ENCODE measurements at places on chromosomes 7 and 10.

DNA sequence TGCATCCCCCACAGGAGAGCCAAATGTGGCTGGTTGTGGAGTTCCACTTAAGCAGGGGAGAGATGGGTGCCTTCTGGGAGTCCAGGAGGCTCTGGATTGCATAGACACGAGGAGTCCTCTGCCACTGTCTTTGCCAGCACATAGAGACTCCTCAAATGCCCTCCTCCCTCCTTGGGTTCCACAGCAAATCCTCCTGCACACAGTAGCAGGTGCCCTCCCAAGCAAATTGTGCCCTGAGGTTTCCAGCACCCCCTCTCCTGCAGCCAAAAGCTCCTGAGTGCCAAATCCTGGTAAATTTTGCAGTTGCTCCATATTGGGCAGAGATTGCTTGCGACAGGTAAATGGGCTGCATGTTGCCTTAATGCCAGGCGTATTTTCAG, 5.8 kb downstream of the EVX1 start:
- no peak for DNase-seq

DNA sequence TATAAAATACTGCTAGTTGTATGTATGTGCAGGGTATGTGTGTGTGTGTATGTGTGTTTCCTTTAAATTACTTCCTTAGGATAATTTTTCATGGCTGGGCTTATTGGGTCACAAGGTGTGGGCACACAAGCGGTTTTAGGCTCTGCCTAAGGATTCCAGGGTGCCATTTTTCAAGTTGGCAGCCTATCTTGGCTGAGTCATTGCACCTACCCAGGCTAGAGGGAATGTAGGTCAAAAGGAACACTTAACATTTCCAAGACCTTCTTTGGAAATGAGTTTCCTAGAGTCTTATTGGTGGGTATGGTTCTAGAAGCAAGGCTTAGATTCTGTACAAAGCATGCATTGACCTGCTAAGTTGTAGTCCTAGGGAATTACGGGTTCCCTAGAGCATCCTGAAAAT, 642.1 kb downstream of the LRMDA start:
- DNase-seq: no peak

GRCh38 chr10:101969412-101969922, 86.5 kb downstream of the ARMH3 start:
- DNase-seq: no peak

- no peak for DNase-seq
Observed at GRCh38 chr10:60652628-60653027, 125.7 kb upstream of the CDK1 start.

GRCh38 chr7:148665221-148665620, 33.5 kb upstream of the CUL1 start:
- no peak for DNase-seq

DNA sequence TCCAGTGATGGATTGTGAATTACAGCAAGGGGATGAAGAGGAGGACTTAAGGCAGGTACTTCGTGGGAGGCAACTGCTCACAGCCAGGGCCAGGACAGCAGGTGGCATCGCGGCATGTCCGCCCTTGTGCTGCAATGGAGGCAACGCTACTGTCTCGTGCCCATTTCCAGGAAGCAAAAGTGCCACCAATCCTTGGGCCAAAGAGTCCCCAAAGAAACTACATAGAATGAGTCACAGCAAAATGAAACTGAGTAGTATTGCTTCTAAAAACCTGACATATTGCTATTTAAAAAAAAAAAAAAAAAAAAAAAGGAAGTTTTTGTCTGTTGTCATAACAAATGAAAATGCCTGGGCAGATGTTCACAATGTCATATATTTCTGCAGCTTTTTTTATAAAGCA, 46.6 kb downstream of the RSU1 start:
- peak; percentile 36 for DNase-seq

GRCh38 chr10:14524691-14525324, 194.1 kb upstream of the FRMD4A start:
- no peak for DNase-seq

DNA sequence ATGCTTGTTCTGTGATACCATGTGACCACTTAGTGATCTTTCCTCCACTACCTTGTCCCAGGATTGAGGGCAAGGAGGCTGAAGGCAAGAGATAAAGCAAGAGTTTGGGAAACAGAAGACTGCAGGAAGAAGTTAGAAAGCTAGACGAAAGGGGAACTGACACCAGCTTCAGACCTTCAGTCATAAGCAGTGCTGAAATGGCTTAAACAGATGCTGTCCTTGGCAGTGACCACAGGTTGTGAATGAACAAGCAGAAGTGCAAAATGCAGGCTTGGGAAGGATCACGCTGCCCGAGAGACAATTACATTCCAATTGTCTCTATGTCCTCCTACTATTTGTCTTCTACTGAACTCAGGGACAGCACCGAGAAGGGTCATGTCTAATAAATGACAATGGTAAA, 704.9 kb upstream of the AUTS2 start:
- DNase-seq: no peak

DNA sequence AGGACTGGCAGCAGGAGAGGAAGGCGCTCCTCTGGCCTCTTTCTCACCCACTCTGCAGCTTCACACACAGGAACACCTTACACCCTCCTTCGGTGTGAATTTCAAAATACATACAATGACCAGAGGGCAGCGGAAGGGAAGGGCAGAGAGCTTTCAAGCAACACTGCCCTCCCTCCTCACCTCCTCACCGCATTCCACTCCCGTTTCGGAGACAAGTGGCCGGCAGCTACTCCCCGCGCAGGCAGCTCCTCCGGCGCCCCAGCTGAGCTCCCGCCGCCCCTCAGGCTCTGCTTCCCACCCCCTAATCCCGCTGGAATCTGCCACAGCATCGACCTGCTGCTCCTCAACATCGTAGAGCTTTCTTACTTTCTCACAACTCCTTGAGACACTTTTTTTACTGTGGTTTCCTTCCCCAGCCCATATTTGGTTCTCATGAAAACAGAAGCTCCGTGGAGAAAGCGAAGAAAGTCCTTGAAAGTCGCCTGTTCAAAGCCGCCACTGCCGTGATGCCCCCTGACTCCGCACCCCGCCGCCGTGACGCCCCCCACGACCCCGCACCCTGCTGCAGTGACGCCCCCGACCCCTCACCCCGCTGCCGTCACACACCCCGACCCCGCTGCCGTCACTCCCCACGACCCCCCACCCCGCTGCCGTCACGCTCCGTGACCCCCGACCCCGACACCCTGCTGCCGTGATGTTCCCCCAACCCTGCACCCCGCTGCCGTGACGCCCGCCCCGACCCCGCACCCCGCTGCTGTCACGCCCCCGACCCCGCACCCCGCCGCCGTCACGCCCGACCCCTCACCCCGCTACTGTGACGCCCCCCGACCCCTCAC, 14.6 kb upstream of the GPER1 start:
- no peak for DNase-seq

DNA sequence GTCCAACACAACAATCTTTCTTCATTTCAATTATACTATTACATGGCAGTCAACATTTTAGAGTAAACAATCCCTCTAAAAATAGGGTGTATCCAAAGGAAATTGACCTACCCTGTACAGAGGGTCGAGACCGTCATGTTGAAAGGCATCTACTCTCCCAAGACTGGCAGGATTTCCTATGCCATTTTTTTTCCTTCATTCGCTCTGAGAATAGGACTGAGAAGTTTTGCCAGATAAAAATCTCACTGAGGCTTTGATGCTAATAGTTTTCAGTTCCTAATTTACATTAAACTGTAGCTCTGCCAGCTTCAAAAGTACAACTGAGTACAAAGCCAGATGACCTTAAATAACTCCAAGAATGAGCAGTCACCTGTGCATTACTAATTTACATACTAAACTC, 84.5 kb upstream of the SEMA3C start:
- no peak for DNase-seq
